ENCODE measurements at places on chromosomes 5 and 9. TPM values are rescaled to one million over a fixed set of nuclear protein-coding genes. Genes with fewer than 3 reads are reported as not detected.

Gene ABLIM3
- 22.4 TPM for total RNA-seq

Gene ADRA1B
- not detected for total RNA-seq

Gene IRX1
- 1.1 TPM for total RNA-seq

Gene WNT8A
- not detected for total RNA-seq

Gene CARD9
- total RNA-seq = 0.80 TPM

Gene CDH6
- total RNA-seq = 0.60 TPM

Gene NAIP
- total RNA-seq = 4.2 TPM

Gene MARVELD2
- total RNA-seq = 25.7 TPM

Gene NSUN2
- 43.0 TPM for total RNA-seq

Gene IL31RA
- 0.68 TPM for total RNA-seq

Gene PTGDS
- total RNA-seq = 18.4 TPM

DNA sequence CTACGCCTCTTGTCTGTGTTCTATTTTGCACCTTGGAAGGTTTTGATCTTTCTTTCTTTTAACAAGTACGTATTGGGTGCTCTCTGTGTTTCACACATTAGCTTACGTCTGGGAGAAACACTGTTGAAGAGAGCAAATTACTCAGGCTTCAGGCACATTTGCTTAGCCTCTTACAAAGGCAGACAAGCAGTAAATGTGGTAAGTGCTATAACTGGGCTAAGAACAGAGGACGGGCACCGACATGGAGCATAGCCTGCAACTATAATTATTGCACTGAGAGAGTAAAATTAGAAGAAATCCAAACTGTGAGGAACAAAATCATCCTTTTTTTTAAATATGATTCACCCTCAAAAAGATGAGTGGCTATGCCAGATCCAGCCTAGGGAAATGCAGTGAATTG, 9.4 kb upstream of the PARP8 start:
- no peak for ATAC-seq

DNA sequence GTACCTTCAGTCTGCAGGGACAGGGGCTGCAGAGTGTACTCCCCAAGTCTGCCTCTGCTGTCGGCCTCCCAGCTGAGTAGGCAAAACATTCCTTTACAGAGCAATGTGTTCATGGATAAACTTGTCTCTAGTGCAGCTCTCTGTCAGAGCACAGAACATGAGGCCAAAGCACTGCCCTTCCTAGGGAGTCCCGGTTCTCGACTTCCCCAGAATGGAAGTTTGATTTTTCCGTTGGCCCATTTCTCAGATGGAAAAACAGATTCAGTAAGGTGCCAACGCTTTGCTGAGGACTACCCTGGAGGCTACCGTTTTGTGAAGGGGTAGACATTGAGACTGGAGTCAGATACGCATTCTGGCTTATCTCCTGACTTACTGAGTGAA, 422 bp upstream of the TRIM32 start:
- peak; percentile 21 for ATAC-seq

- ATAC-seq = no peak
Observed at GRCh38 chr9:91082731-91083130, 279.0 kb downstream of the AUH start.

- no peak for ATAC-seq
Observed at GRCh38 chr9:98736226-98736625, 27.5 kb upstream of the GABBR2 start.

- no peak for ATAC-seq
Observed at GRCh38 chr9:100082782-100083181, 16.0 kb downstream of the ERP44 start.

GRCh38 chr5:53405396-53405795, 75.0 kb upstream of the FST start:
- ATAC-seq = no peak

- peak; percentile 56 for ATAC-seq
Observed at GRCh38 chr5:172451771-172452197, 2.5 kb downstream of the SH3PXD2B start.

GRCh38 chr5:93277051-93277450, 304.0 kb downstream of the NR2F1-AS1 start:
- no peak for ATAC-seq

DNA sequence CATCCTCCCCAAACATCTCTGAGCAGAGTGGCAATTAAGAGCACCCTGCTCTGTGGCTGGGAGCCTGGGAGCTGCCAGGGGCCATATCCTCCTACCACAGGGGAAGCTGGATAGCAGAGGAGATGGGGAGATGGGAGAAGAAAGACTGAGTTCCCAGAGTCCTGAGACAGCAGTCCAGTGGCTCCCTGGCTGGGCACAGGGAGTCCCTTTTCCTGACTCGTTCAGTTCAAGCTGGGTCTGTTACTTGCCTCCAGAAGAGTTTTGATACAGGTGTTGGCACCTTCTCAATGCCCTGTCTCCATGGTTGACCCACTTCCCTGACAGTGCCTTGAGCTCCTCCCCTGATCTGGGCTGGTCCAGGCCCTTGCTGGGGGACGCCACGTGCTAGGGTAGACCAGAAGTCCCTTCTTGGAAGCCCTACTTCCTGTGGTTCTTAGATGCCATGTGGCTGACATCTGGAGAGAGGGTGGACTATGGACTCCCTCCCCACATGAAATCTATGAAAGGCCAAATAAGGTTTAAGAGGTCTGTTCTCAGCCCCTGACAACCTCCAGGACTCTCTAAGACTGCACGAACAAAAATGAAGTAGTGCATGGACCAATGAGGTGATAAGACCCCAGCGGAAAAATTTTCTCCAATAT, 166.2 kb downstream of the AUH start:
- no peak for ATAC-seq

GRCh38 chr9:137194388-137194787, 5.9 kb downstream of the SSNA1 start:
- ATAC-seq = no peak

DNA sequence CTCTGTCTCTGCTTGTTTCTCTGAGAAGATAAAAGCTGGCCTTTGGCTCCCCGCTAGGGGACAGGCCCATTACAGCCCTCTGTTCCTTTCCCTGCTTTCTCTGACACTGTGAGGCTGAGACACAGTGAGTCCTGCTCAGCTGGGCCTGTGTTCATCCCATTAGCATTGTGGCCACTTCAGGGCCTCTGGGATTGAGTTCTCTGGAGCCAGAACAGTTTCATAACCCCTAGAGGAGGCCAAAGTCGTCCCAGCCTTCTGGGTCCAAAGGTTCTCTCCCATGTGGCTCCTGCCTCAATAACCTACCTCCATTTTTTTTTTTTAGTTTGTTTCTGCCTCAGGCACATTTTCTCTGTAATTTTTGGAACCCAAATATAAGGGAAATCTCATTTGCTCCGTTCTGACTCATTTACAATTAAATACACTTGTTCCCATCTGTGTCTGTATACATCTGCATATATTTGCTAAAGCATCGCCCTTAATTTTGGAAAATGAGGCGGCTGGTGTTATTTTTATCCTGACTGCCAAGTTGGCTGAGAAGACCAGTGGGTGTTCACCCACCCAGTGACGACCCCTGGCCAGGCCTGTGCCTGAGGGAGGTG, 27.3 kb upstream of the CTNNA1 start:
- no peak for ATAC-seq

- no peak for ATAC-seq
Observed at GRCh38 chr5:39850291-39850690, 425.5 kb upstream of the DAB2 start.

DNA sequence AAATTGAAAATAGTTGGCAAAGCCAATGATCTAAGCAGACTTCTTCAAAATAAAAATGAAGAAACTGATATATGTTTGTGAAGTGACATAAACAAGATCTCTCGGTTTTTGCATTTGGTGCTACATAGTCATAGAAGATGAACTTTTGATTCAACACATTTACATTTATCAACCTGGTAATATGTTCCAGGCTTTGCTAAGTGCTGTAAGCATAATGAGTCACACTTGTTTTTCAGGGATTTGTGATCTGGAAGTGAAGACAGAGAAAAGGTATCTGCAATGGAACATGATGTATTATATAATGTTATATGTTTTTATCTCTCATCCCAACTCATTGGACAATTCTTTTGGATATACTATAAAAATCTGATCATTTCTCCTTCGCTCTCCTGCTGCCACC, 801.4 kb downstream of the BRINP1 start:
- ATAC-seq = no peak

GRCh38 chr5:111930905-111931461, 174.0 kb upstream of the NREP start:
- ATAC-seq = peak; percentile 98

- ATAC-seq = no peak
Observed at GRCh38 chr9:136896027-136896426, 9.7 kb downstream of the TRAF2 start.

- no peak for ATAC-seq
Observed at GRCh38 chr5:38373743-38374142, 115.4 kb downstream of the EGFLAM start.

DNA sequence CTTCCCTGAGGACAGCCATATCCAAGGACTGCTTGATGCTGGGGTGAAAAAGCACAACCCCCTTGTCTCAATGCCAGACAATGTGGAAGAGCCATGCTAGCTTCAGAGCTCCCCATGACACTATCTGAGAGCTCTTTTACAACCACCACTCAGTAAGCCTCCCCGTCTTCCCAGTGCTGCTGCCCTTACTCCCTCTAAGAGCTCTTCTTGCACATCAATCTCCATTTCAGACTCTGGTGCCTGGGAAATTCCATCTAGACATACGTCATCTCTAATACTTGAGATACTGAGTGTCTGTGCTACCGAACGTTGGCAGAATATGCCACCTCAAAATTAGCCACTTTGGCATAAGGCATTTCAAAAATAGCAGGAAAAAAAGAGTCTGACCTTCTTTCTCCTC, 94.5 kb downstream of the EDIL3 start:
- no peak for ATAC-seq

Data from esophagus mucosa (tissue), 1 donor.